Calu3 (cell line): ENCODE measurements at places on chromosomes 6 and 20. TPM values are rescaled to one million over a fixed set of nuclear protein-coding genes. Genes with fewer than 3 reads are reported as not detected.

DNA sequence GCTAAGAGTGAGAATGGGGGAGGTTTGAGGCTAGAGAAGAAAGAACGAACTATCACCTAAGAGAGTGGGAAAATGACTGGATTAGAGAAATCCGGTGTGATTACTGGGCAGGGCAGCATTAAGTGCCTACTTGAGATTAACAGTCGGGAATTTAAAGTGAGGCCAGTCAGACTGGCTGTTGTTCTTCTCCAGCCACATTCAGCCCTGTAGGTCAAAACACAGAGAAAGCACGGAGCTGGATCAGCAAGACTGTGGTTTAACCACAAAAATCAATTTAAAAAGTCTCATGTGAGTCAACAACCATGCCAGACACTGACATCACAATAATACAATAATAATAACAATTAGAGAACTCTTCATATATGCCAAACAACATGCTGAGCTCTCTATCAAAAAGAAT, 301.9 kb upstream of the SGK1 start:
- DNase-seq: peak; percentile 13

DNA sequence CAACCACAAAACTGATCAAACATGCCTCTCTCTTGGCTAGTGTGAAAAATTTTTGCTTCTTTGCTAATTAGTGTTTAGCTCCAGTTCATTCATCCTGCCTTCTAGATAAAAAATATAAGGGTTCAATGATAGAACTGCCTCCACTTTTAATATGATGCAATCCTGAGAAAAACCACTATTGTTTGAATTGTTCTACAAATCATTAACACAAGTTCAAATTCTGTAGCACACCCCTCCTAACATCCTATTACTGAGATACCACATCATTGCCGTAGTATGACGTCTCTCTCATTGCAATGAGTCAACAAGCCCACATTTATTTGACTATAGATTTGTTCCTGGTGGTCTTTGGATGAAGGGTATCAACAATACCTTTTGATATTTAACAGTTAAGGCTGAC, 365.8 kb upstream of the OPRM1 start:
- no peak for DNase-seq

GRCh38 chr20:869606-870005, 36.1 kb downstream of the FAM110A start:
- no peak for DNase-seq

DNA sequence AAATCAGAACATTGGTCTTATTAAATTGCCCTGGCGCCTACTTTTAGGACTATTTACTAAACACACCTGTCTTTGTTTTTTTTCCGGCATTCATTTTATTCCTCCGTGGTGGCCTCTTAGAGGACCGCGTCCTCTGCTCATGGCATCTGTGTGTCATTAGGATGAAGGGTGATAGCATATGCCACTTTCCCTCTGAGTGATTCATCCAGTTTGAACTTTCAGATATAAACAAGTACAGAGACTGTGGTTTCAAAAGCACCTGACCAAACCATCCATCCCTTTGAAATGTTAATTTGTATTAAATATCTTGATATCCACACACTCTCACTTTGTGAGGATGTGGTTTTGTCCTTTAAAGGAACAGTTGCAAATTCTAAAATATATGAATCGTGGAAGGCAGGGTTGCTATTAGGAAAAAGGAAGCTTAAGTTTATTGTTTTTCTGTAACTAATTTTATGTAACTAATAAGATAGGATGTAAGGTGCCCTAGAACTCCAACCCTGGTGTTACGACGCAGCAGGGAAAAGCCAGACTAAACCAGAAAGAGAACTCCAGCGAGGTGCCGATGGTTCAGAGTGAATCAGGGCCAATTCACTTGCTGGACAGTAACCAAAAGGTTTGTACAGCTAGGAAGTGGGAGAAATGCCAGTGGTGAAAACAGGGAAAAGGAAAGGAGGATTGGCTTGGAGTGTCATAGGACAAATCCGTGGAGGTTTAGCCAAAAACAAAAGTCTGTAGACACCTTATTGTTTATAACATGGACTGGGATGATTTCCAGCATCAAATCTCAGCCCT, 98.7 kb downstream of the SHLD1 start:
- DNase-seq: no peak

DNA sequence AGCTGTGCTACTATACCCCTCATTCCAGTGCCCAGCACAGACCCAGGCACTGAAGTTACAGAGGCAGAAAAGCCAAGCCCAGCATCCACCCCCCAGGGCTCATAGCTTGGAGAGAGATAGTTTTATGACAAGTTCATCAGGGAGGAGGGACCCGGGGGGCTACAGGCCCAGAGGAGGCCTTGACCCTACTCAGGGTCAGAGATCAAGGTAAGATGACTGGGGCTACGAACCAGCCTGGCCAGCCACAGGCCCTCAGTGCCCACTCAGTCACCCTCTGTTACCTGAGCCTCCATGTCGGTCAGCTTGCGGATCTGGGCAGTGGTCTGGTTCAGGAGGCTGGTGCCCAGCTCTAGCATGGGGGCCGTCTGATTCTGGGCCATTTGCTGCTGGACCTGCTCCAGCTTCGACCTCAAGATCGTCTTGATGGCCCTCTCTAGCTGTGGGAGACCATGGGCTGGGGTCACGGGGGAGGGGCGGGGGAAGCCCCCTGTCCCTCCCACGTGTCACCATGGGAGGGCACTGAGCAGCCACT, 26.1 kb downstream of the ANGPT4 start:
- no peak for DNase-seq

- DNase-seq: no peak
Observed at GRCh38 chr6:134177753-134178160, 125.3 kb upstream of the SLC2A12 start.

DNA sequence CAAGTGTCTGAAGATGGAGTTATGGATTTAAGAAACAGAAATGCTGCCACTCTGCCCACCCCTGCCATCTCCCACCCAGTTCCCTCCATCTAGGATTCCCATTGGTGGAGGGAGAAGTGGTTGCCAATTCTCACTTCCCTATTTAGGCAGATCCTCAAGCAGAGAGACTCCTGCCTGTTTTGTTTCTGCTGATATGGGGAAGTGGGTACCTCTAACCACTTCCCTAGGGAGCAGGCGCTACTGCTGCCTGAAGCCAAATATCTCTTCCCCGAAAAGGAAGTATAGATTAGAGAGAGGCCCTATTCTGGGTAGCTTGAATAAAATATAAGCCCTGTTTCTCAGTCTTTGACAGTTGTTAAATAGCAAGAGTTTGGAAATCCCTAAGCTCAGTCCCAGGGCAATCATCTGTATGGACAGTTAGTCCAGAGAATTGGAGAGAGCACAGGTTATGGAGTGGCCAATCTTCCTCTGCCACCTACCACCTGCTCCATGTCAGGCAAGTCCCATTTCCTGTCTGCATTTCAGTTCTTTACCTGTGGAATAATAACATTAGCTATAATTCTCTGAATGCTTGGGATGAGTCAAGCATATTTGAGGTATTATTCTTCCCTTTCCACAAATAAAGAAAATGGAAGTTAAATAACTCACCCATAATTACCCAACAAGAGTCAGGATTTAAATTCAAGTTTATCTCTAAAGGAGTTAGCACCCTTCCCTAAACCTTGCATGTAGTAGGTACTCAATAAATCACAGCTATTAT, 2.6 kb upstream of the ADGB start:
- no peak for DNase-seq

DNA sequence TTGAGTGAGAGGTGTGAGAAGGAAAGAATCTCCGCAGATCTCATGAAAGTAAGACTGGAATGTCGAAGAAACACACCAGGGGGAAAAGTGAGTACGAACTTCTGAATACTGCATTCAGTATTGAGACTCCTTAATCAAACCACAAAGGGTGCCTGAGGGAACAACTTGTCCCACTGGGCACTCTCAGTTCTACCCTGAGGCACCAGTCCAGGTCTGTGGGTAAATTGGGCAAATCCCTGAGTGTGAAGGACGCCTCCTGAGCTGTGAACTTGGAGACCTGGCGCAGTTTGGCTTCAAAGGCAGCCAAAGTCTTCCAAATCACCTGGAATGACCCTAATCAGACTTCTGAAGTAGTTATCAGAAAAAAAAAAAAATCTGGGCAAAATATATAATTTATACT, 329.7 kb downstream of the BTBD9 start:
- no peak for DNase-seq

DNA sequence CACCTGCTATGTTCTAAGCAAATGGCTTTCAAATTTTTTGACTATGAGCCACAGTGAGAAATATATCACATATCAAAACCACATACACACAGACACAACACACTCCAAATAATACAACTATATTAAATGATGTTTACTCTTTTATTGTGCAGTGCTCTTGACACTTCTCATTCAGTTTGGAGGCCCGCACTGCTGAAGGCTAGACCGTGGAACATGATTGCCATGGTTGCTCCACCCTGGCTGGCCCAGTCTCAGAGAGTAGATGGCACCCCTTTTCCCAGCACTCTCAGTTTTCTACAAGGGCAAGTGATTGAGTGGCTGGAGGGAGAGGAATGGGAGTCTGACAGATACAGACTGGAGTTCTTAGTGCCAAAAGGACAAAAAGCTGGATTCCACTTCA, 86.9 kb downstream of the SH3BGRL2 start:
- DNase-seq: no peak

DNA sequence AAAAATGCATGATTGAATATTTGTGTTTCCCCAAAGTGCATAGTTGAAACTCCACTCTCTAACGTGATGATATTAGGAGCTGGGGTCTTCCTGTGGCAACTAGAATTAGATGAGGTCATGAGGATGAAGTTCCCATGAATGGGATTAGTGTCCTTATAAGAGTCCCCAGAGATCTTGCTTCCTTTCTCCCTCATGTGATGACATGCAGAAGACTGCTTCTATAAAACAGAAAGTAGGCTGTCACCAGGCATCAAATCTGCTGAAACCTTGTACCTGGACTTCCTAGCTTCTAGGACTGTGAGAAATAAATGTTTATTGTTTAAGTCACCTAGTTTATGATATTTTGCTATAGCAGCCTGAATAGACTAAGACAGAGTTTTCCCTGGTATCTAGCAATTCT, 586.5 kb upstream of the EPHA7 start:
- DNase-seq: no peak

GRCh38 chr6:14108571-14109410, 8.8 kb upstream of the CD83 start:
- peak; percentile 1 for DNase-seq

DNA sequence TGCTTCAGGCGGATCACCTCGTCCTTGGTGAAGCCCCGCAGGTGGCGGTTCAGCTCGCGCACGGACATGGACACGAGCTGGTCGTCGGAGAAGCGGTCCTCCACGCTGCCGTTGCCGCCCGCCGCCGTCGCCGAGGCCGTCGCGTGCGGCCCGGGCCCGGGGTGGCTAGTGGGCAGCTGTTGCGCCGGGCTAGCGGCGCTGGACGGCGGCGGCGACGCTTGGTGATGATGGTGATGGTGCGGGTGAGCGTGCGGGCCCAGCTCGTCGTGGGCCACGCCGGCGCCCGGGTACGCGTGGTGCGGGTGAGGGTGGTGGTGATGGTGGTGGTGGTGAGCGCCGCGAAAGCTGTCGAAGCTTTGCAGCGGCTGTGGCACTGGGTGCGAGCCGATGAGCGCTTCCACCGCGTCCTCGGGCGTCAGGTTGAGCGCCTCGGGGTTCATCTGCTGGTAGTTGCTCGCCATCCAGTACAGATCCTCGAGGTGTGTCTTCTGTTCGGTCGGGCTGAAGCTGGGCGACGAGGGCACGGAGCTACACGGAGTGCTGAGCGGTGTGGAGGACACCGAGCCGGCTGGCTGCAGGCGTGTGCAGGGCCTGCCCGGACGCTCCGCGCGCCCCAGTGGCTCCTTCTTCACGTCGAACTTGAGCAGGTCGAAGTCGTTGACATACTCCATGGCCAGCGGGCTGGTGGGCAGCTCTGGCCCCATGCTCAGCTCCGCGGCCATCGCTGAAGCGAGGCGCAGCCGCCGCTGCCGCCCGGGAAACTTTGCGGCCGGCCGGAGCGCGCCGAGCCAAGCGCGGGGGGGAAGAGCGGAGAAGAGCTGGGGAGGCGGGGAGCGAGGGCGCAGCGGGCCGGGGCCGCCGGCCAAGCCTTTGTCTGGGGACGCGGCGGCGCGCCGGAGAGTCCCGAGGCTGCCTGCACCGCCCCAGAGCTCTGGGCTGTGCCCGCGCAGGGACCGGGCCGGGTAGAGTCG, 622 bp downstream of the MAFB start:
- peak; percentile 23 for DNase-seq

DNA sequence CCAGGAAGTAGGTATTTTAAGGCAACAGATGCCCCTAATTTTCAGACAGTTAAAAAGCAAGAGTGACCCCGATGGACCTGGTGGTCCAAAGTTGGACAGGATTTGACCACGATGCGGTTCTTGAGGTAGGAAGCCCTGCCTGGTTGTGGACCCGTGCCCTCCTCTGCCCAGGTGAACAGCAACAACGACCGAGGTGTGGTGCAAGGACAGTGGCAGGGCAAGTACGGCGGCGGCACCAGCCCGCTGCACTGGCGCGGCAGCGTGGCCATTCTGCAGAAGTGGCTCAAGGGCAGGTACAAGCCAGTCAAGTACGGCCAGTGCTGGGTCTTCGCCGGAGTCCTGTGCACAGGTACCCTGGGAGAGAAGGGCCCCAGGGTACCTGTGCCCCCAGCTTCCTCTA, 18.7 kb downstream of the TGM6 start:
- DNase-seq: no peak

DNA sequence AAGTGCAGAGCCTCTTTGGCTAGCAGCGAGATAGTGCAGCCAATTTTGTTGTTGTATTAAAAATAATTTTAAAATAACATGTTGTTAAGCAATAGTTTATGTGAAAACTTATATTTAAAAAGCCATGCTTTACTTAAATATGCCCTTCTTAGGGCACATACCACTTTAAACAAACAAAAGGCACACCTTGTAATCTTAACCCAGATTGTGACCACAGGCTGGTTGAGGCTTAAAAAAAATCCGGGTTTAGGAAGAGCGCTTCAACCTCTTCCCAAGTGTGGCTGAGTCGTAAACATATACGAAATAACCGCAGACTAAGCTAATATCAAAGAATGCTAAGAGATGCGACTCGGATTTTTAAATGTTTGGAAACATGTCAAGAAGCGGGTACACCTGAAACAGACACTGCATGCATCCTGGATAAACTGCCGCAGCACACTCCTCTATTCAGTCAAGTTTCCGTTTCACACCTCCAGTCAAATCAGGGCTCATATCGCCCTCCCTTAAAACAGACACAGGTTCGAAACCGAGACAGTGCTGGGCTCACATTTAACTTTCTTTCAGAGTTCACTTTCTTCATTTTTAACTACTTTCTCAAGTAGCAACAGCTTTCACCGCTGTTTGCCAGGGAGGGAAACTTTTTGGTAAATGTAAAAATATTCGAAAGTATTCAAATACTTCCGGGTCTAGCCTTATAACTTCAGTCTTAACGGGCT, 1.5 kb downstream of the DEK start:
- DNase-seq: no peak

- no peak for DNase-seq
Observed at GRCh38 chr6:21312118-21312517, 281.4 kb upstream of the SOX4 start.

GRCh38 chr6:141744194-141744925, 388.4 kb upstream of the GJE1 start:
- no peak for DNase-seq

GRCh38 chr20:19784511-19785172, 26.6 kb downstream of the RIN2 start:
- peak; percentile 25 for DNase-seq

- DNase-seq: no peak
Observed at GRCh38 chr6:56962441-56962840, 7.5 kb downstream of the BEND6 start.

The FNDC11 gene
- total RNA-seq: 0.24 TPM in 1 of 2 replicates, not detected in the other

The ESF1 gene
- 14.7 and 15.1 TPM in 2 replicates for total RNA-seq

The ZCCHC3 gene
- 10.9 and 11.1 TPM in 2 replicates for total RNA-seq

The RRAGD gene
- total RNA-seq: 1.3 and 1.7 TPM in 2 replicates

The TRAPPC3L gene
- not detected in 2 replicates for total RNA-seq

The FAM83D gene
- 73.0 and 84.0 TPM in 2 replicates for total RNA-seq

The FAM162B gene
- total RNA-seq: not detected in 2 replicates

The EPHA7 gene
- 0.17 and 1.6 TPM in 2 replicates for total RNA-seq

The MUC22 gene
- not detected in 2 replicates for total RNA-seq

The SDCBP2 gene
- 8.2 and 18.9 TPM in 2 replicates for total RNA-seq

The CALHM6 gene
- 1.4 TPM in 1 of 2 replicates, not detected in the other for total RNA-seq
